SW480 (cell line): ENCODE measurements at places on chromosomes 4 and X.
A peak's percentile ranks its signal among the peaks of the same experiment; 100 is the strongest.

DNA sequence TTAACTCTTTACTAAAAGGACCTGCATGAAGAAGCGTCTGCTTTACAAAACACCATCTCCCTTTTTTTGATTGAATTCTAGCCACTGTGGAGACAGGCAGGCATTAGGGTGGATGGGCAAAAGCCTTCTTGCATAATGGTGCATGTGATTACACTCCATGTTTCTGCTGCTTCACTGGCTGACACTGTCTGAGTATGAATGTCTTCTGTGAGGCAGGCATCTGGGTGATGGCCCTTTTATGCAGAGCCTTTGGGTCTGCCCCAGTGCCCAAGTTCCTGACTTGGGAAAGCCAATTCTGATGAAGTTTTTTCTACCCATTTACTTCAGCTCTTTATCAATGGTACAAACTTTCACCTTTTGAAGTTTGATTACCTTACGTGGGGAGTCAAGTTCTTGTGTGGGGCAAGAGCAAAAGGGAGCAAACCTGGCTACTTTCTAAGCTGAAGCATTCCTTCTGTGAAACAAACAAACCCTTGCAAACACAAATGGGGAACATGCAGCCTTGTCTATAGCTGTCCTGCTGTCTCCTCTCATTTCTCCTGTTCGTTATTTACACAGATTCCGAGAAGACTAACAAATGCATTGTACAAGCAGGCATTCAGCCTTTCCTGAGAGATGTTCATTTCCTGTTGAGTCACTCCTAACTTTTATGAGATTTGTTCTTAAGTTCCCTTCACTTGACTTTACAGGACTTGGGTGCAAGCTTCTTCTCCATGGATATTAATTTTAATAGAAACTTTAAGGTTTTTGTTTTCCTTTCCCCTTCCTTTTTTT, 301.9 kb downstream of the TLL1 start:
- DNase-seq = no peak

GRCh38 chr4:10302096-10302495, 155.1 kb downstream of the ZNF518B start:
- DNase-seq = no peak

DNA sequence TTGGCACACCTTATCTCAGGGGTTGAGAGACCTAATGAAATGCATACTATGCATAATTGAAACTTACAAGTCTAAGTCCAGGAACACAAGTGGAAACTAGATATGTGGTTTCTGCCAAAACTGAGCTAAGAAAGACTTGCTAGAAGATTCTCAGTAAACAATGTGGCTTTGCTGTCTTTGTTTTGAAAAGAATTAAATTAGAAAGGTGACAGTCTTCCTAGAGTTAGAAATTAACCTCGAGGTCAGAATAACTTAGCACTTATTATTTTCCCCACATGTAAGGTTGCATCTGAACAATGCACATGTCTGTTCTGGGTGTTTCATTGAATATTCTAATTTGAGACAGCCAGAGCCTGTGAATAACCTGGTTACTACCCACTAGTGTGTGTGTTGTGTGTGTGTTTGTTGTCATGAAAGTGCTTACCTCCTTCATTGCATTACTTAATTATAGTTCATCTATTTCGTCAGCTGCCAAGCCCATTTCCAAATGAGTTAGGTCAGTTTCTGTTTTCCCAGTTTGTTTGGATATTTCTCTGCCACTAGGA, 1.5 kb downstream of the EREG start:
- peak; percentile 64 for DNase-seq

DNA sequence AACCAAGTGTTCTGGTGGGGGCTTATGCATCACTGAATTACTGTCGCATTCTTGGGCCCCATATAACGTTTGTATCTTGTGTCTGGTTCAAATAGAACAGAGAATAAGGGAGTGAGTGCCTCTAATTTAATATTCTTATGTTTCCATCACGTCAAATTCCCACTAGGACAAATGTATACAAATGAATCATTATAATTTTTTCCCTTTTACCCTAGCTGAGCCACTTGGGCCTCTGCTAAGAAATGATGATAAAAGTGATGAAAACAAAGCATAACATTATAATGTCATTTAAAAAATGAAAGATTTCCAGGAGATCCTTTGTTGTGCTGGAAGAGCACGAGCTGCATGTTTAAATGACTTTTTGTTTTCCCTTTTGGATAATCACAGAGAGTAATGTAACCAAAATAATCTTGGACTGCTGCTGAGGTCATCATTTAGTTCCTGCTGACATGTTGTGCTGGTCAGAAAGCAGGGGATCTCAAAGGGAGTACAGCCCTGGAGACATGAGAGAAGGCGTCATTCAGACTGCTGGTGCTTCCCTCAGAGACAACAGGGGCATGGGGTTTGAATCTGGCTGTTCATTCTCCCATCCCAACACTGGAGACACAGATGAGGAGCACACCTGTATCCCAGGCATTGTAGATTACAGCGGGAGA, 105.1 kb upstream of the SCOC start:
- DNase-seq = no peak

DNA sequence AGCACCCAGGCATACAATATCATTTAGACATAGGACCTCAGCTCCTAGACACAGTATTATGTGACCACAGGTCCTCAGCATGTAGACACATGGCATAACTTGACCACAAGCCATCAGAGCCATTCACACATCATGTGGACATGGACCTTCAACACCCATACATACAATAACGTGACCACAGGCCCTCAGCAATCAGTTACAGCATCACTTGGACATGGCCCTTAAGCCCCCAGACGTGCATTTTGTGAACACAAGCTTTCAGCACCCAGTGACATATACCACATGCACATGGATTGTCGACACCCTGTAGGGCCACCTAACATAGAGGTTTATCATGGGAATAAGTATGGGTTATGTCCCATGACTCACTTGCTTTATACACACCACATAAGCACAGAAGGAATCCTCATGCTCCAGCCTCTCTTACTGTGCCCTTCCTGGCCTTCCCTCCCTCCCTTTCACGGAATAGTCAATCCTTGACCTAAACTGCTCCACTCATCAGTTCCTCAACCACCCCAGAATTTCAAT, 1.9 kb downstream of the TSPYL2 start:
- no peak for DNase-seq

- DNase-seq = no peak
These were observed 3.4 kb downstream of the GPRASP1 start for GRCh38 chrX:102654696-102655095.

DNA sequence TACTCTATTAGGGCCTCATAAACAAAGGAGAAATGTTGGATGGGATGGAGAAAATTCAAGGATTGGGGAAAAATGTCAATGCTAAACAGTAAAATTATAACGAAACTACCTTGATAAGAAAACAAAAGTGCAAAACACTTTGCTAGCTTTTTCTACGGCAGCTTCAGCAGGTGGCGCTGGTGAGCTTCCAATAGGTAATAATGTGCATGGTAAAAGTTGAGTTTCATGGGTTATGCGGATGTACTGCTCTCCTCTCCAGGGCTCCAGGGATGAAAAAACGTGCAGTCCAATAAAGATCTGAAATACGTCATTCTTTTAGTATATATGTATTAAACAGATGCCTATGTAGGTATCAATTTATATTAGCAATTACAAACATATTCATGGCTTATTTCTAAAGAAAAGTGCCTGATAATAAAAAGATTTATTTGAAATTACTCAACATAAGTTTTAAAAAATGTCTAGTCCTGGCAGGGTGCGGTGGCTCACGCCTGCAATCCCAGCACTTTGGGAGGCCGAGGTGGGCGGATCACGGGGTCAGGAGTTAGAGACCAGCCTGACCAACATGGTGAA, 239.6 kb downstream of the GRXCR1 start:
- DNase-seq = peak; percentile 41

DNA sequence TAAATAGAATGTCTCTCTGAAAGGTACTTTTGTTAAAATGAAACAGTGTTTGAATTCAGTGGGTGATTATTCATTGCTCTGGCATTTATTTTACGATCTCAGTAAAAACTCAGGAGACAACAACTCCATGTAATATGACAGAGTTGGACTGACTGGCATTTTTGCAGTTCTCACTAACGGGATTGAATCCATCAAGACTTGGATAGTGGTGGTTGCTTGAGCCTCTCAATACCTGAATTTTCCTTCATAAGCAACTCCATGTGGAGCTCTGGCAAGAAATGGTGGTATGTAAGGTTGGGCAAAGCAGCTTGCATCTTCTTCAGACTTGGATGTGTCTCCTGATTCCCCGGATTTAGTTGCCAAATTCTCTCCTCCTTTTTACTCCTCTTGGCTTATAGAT, 72.7 kb downstream of the FRMPD4 start:
- peak; percentile 33 for DNase-seq

- DNase-seq = no peak
These were observed 79.2 kb upstream of the TET2 start for GRCh38 chr4:105067431-105067830.

DNA sequence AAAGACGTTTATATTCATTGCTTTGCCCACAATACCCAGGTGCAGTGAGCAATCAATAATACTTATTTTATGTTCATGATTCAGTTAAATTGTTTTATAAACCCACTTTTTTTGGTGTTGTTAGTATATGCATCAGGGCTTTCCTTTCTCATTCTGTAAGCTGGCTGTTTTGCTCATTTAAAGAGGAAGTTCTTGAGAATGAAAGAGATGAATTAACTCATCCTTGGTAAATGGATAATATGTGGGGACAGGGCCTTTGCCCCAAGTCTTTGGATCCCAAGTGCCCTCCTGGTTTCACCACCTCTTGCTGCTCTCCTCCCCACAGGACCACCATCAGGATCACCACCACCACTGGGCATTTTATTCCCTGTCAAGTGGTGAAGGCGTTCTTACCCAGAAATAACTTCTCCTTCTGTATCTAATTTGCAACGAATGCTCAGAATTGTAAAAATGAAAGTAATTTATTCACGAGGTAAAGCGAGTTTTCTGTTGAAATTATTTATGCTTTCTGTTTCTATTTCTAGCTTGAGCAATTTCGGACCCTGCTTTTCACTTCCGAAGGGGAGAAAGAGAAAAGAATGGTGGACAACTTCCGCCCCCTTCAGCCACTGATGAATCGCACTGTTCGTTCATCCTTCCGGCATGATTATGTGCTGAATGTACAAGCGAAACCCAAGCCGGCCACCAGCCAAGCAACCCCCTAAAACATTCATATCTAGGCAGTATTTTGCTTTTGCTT, 8.2 kb upstream of the ZRSR2 start:
- DNase-seq = no peak

- DNase-seq = no peak
These were observed 239.2 kb downstream of the ANTXR2 start for GRCh38 chr4:79833857-79834256.

DNA sequence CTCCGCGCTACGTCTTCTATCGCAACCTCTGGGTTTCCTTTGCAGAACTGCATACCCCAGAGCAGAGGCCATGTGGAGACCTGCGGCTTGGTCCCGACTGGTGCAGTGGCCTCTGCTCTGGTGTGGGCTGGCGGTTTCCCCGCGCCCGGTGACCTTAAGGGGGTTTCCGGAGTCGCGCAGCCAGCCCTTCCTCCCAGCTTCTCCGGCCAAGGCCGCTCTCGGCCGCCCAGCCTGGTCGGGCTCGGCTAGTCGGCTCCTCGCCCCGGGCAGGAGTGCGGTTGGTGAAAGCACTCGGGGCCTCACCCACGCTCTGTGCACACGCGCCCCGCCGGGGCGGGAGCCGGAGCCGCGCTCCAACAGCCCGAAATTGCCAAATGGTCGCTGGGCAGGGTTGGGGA, 84.9 kb downstream of the BCOR start:
- DNase-seq = no peak

DNA sequence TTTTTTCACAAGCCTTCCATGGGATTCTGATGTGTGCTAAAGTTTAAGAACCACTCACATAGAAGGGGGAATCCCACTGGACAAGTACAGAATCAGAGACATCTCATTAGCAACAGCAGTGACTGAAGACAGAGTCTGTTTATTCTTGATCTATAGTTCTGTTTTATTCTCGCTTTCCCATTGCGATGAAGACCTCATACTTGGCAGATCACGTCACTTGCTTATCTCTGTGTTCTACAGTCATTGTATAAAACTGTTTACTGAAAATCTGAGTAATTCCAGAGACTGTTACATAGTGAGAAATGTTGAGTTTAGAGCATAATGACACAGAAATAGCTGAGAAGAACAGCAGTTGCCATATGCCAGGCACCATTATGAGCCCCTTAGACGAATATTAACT, 185.5 kb downstream of the PTTG2 start:
- no peak for DNase-seq

GRCh38 chr4:16297003-16297402, 70.7 kb upstream of the TAPT1 start:
- no peak for DNase-seq

DNA sequence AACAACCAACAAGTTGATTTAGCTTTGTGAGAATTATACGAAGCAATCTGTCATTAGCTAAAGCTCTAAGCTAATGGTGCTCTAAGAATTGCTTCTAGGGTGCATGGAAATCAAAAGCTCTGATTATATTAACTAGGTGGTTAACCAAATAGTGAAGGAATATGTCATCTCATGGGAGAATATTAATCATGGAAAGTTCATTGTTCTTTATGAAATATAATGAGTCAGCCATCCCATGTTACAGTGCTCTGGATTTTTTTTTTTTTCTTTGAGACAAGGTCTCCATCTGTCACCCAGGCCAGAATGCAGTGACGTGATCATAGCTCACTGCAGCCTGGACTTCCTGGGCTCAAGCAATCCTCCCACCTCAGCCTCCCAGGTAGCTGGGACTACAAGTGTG, 10.5 kb downstream of the DCAF8L2 start:
- peak; percentile 6 for DNase-seq

- no peak for DNase-seq
These were observed 633.7 kb upstream of the HTR2C start for GRCh38 chrX:113950081-113950678.

DNA sequence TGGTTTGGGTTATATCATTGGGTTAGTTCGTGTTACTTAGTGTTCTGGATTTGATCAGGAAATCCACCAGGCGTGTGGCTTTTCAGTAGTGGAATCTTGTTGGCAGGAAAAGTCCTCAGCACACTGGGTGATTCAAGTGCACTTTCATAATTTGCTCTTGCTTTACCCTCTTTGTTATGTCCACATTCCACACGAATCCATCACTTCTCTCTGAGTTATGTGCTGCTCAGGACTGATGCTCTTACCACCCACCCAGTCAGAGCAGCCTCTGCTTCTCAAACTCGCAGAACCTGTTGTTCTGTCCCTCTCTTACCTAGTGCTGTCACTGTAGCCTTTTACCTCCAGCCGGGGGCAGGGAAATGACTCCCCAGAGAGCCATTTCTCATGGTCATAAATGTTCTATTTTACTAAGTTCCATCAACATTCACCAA, 37.2 kb upstream of the SCRG1 start:
- DNase-seq = no peak

DNA sequence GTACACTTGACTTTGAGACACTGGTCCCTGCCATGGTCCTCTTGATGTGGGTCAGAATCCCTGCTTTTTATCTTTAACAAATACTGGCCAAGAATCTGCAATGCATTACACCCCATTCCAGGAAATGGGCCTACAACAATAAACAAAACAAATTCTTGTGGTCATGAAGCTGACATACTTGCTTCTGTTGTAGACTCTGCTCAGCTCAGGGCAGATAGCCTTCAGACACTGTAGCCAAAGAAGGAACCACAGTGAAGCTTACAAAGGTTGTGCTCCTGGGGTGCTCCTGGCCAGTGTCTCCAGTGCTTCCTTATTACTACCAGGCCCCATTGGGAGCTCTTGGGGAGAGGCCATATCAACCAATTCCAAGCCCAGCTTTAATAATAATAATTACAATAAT, 21.8 kb downstream of the KIAA1210 start:
- DNase-seq = no peak

GRCh38 chrX:53031380-53031779, 17.2 kb upstream of the GPR173 start:
- no peak for DNase-seq

- DNase-seq = no peak
These were observed 607.1 kb upstream of the DIPK2B start for GRCh38 chrX:45807572-45808425.
